ENCODE measurements at places on chromosomes 7 and 10.

DNA sequence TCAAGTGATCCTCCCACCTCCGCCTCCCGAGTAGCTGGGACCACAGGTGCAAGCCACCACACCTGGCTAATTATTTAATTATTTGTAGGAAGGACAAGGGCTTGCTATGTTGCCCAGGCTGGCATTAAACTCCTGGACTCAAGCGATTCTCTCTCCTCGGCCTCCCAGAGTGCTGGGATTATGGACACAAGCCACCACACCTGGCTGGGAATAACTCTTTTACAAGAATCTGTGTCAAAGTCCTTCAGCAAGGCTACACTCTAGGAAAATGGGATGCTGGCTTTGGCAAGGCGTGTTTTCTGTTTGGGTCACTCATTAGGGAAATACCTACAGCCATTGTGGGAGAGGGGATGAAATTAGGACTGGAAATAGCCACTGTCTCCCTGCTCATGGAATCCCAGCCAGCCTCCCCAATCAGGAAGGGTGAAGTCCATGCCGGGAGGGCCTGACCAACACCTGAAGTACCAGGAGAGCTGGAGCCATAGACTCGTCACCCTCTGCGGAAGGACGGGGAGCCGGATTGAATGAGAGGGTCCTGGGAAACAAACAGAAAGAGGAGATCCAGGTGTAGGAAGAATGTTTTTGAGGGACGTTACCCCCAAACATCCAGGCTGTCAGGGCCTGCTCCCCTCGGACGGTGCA, 72.2 kb upstream of the MYL10 start:
- no peak for DNase-seq

- no peak for DNase-seq
Measured at GRCh38 chr7:25503306-25503705, 275.0 kb upstream of the NPVF start.

- no peak for DNase-seq
Measured at GRCh38 chr7:156419782-156420181, 220.8 kb upstream of the RNF32 start.

- DNase-seq: no peak
Measured at GRCh38 chr10:25405871-25406270, 231.1 kb downstream of the GPR158 start.

DNA sequence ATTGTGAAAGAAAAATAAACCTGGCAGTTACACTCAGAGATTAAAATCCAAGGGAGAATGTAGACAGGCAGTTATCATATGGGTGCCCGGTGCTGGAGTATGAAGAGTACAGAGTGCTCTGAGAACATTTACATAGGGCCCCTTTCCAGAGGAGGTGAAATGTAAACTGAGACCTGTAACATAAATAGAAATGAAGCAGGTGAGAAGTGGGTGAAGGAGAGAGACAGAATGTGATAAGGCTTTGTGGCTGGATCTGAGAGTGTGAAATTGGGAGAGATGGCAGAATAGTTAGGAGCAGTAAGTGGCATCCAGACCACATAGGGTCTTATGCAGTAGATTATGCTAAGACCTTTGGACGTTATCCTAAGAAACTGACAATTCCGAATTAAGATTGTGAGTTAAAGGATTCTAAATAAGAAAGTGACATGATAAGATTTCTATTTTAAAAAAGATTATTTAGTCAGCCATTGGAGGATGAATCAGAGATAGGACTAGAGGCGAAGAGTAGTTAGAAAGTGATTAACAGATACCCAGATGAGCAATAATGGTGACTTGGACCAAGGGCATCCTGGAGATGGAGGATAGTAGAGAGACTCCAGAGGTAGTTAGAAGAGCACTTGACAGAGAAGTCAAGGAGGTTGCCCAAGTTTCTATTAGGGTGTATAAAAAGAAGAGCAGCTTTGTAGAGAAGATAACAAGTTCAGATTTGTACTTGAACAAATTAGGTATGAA, 36.7 kb downstream of the DNAH11 start:
- no peak for DNase-seq

DNA sequence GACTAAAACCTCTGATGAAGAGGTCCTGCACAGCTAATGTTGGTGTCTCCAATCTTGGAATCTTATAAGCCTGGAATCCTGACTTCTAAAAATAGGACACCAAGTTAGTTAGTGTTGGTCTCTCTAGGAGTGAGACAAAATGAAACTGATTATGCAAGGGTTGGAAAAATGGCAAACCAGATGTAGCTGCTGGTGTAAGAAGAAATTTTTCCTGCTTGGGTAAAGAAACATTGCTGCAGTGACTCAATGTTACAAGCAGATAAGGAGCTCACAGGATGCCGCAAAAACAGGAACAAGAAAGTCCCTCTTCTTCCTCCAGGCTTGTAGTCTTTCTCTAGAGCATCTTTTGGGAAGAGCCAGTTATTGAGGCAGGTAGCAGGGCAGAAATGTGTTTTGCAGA, 449.0 kb downstream of the ETV1 start:
- DNase-seq: no peak

DNA sequence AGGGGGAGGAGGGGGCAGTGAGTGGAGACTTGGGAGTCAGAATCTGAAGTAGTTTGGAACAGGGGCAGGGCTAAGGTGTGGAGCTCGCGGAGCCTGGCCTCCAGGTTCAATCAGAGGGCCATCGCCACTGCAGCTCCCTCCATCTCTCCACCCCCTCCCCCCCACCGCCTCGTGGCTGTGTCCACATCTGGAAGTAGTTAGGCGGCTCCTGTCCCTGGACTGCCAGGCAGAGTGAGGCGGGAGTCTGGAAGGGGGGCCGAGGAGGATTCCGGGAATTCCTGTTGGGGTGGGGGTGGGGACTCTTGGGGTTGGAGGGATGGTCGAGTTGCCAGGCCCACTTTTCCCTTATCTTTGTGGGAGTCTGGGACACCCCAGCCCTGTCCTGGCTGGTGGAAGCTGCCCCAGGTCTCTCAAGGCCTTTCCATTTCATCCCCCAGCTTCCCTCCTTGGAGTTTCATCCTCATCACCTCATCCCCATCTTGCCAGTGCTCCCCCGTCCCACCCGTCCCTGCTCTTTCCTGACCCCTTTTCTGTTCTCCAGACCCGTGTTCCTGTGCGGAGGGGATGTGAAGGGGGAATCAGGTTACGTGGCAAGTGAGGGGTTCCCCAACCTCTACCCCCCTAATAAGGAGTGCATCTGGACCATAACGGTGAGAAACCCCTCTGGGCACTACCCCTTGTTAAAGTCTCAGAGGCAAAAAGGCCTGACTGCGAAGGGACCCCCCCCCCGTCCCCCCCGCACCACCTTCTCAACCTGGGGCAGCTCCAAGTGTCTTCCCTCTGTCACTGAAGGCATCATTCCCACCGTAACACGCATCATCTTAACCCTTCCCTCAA, 944 bp downstream of the PCOLCE start:
- peak; percentile 72 for DNase-seq

GRCh38 chr10:6463366-6463765, 116.7 kb downstream of the PRKCQ start:
- no peak for DNase-seq

- no peak for DNase-seq
Measured at GRCh38 chr10:44261296-44261695, 123.6 kb downstream of the CXCL12 start.

- no peak for DNase-seq
Measured at GRCh38 chr7:25835197-25835596, 316.8 kb upstream of the NFE2L3 start.

Data from HTR-8/SVneo (cell line).